ENCODE measurements at places on chromosomes 12 and 14.

DNA sequence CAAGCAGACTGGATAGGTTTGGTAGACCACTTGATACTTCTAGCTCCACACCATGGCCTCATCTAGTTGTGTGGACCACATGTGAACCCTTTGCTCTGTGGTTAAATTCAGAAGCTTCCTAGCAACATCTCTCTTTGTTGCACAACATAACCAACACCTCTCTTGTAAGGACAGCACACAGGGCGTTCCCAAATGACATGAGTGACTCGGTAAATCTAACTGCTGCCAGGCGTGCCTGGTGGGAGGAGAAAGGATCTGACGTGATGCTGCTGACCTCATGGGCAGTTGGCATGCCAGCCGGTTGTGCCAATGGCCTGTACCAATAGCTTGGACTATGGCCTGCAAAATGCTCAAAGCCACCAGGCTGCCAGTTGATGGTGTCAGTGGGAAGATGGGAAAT is 93.8 kb downstream of the CPSF2 start:
- H3K27ac ChIP-seq: no peak overlapping the region
- no peak for DNase-seq
- H3K36me3 ChIP-seq: no peaks in the 10 kb centered on the region

- peaks cover 3% of the 10 kb centered on the region for H3K36me3 ChIP-seq
- H3K4me1 ChIP-seq: no peaks in the 10 kb centered on the region
- peaks cover 9% of the 10 kb centered on the region for H3K27me3 ChIP-seq
These were observed 20.0 kb upstream of the TCP11L2 start for GRCh38 chr12:106282457-106283097.

DNA sequence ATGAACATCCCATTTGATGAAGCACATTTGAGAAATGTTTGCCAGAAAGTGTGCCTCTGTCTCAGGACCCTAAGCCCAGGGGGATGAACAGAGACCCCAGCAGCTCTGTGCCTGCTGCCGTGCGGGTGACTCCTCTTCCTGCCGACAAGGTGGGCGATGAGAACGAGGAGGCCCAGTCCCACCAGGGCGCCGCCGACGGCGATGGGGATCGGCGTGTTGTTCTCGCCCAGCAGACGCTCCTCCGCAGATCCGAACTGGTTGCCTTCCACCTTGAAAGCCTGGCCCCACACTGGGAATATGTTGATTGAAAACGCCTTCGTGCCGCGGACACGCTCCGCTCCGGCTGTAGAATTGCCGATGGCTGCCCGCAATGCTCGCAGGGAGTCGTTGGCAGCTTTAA is 44.1 kb downstream of the LRTM2 start:
- H3K27me3 ChIP-seq: peaks cover 28% of the 10 kb centered on the region
- no peaks in the 10 kb centered on the region for H3K4me1 ChIP-seq
- H3K27ac ChIP-seq: no peak overlapping the region
- H3K36me3 ChIP-seq: no peaks in the 10 kb centered on the region

- no peak overlapping the region for H3K4me3 ChIP-seq
- H3K4me1 ChIP-seq: no peaks in the 10 kb centered on the region
- no peak overlapping the region for H3K27ac ChIP-seq
- H3K27me3 ChIP-seq: no peaks in the 10 kb centered on the region
These were observed 264.9 kb downstream of the LRIG3 start for GRCh38 chr12:58655375-58655774.

GRCh38 chr12:59723520-59723919 is 127.7 kb downstream of the SLC16A7 start:
- H3K36me3 ChIP-seq: no peaks in the 10 kb centered on the region
- no peaks in the 10 kb centered on the region for H3K4me1 ChIP-seq
- H3K27ac ChIP-seq: no peak overlapping the region
- H3K4me3 ChIP-seq: no peak overlapping the region

GRCh38 chr12:116380108-116380507 is 102.6 kb upstream of the MED13L start:
- H3K4me3 ChIP-seq: no peak overlapping the region
- DNase-seq: no peak
- peaks cover 6% of the 10 kb centered on the region for H3K4me1 ChIP-seq
- no peak overlapping the region for H3K27ac ChIP-seq
- H3K36me3 ChIP-seq: no peaks in the 10 kb centered on the region

GRCh38 chr12:1820191-1820895 is at the start of gene LRTM2:
Gene LRTM2, plus strand, starts transcription at chr12:1820565. Its CDS starts 7,584 bp downstream, at chr12:1828149.
- no peaks in the 10 kb centered on the region for H3K36me3 ChIP-seq
- H3K4me1 ChIP-seq: peaks cover 2% of the 10 kb centered on the region
- H3K27ac ChIP-seq: no peak within 1 kb of the TSS
- H3K27me3 ChIP-seq: peaks cover 25% of the 10 kb centered on the region
- no peak within 1 kb of the TSS for H3K4me3 ChIP-seq

DNA sequence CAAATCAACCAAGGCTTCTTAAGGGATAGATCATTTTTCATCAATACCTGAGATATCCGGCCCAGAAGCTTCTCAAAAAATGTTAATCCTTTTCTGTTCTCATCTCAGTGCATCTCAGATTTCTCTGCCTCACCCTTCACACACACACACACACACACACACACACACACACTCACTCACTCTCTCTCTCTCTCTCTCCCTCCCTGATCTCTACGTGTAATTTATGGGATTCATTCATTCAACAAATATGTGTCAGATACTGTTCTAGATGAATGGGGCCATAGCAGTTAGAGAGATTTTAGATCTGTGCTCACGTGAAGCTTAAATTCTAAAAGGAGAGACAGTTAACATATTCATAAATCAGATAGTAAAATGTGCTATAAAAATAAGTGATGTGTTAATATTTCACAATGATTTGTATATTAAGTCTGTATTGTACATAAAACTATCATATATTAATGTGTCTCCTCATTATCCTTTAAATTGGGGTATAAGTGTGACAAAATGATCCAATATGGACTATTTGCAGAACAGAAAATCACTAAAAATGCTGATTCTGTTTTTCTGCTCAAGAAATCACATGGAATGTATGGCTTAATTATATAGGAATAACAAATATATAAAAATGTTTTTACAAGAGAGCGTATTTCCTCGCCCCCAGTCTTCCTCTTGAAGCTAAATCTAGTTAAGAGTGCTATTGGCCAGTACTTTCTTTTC is 7.3 kb upstream of the FRMD6 start:
- no peak overlapping the region for H3K4me3 ChIP-seq
- DNase-seq: no peak
- H3K27me3 ChIP-seq: no peaks in the 10 kb centered on the region

GRCh38 chr14:62125793-62126192 is 363.6 kb downstream of the SNAPC1 start:
- no peaks in the 10 kb centered on the region for H3K36me3 ChIP-seq
- H3K4me3 ChIP-seq: no peak overlapping the region
- no peaks in the 10 kb centered on the region for H3K4me1 ChIP-seq
- DNase-seq: no peak
- no peak overlapping the region for H3K27ac ChIP-seq
